Fibroblast of the aortic adventitia (primary cell): ENCODE measurements at places on chromosomes 3 and 15.

DNA sequence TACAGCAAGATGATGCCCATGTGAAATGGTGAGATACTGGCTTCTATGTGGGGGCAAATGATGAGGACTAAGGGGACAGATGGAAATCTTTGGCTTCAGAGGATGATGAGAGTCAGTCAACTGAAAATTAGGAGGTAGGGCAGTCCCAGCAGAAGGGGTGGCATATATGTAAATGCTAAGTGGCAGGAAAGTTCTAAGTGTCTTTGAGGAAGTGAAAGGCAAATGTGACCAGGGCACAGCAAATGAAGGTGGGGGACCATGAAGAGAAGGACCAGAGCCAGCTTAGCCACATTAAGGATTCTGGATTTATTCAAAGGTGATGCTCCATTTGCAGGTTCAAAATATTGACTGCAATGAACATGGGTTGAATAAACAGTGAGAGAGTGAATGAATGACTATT lies 29.2 kb upstream of the LIMD1 start:
- DNase-seq = no peak

GRCh38 chr15:29452881-29453731 lies 183.5 kb upstream of the NSMCE3 start:
- DNase-seq = no peak

GRCh38 chr3:171646357-171647133 lies 163.7 kb downstream of the PLD1 start:
- DNase-seq = peak; percentile 88

DNA sequence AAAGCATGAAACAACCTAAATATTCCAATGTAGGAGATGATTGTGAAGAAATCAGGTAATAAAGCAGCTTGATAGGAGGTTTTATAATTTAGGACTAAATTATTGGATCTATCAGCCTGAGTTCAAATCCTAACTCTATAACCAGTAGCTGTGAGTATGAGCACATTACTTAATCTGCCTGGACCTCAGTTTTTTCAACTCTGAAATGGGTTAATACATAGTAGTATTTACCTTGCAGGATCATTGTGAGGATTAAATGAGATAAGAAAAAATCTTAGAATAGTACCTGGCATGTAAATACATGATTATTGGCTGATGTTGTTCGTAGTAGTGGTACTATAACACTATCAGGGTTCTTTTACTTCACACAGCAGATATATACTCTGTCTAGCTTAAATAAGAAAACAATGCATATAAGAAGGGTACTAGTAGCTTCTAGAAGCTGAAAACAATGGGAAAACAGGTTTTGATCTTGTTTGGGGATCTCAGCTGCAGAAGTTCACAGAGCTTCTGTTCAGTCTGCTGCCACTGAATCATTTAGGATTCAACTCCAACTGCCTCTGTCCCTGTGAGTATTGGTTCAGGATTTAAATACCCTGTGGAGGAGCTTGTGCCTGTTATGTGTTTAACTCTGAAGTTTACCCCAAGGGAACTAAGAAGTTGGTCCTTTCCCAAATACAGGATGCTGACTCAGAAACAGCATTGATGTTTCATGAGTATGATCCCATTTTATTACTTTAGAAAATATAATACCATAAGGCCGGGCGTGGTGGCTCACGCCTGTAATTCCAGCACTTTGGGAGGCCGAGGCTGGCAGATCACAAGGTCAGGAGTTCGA lies 34.2 kb downstream of the KAT2B start:
- peak; percentile 71 for DNase-seq

DNA sequence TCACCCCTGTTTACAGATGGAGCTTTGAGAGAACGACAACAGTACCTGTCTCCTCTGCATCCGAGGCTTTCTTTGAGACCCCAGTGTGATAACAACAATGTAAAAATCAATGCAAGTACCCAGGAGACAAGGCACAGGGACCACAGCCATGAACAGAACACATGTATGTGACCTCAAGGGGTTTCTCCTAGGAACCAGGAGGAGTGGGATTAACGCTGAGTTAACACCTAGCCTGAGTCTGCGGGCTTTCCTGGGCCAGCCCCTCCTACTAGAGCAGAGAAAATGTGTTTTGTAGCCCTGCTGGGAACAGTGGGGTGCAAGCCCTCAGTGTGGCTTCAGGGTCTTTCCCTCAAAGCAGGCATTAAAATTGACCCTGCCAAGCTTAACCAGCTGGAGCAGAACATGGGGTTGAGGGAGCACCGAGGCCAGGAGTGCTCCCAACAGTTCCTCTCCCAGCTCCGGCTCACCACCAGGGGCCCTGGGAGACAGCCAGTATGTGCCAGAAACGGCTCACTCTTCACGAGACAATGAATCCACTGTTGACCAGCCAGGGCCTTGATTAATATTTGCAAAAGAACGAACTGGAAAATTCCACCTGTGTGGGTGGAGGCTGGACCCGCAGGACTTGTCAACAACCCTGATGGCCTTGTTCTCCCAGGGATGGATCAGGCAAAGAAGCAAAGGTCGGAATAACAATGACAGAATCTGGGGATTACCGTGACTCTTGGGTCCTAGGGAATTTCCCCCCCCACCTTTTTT lies 3.6 kb downstream of the CHDH start:
- DNase-seq = no peak

- no peak for DNase-seq
These were observed 1.3 kb downstream of the CAMK2N2 start for GRCh38 chr3:184259878-184260723.

GRCh38 chr3:174700736-174701135 lies 158.4 kb upstream of the NAALADL2 start:
- no peak for DNase-seq

DNA sequence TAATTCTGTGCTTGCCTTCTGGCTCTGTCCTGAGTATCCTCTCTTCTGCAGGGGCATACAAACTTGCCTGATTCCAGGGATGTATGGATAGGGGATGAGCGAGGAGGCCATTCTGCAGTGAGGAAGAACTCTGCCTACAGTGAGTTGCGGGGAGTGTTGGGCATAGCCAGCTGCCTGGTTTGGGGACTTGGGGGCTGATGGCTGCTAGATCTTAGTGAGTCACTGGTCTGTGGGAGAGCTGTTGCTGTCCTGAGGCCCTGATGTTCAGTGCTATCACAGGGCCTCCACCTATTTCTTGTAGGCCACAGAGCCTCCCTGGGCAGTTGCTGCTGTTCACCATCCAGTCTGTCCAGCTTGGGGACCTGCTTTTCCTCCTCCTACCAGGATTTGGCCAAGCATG lies 20.3 kb downstream of the CDAN1 start:
- no peak for DNase-seq

DNA sequence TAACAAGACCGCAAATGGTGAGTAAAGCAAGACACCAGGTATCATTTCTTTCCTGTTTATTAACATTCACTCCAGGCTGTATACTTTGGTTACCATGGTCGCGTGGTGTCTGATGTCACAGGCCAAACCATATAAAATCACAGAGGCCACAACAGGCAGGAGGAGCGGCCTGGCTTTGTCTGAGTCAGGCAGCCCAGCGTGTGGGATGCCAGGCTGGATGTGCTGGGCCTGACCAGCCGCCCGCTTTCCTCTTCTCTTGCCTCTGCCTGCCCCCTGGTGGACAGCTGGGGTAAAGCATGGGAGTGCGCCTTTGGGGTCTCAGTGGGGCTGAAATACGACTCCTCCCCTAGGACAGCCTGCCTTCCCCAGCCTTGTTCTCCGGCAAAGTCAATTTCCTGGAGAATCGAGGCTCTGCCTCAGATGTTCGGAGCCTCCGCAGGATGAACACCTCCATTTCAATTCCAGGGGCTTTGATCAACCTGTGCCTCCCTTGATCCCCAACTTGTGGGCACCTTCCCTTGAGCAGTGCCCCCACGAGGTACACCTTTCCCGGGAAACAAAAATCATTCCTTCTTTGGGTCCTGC lies 78.2 kb downstream of the CCNL1 start:
- peak; percentile 86 for DNase-seq

DNA sequence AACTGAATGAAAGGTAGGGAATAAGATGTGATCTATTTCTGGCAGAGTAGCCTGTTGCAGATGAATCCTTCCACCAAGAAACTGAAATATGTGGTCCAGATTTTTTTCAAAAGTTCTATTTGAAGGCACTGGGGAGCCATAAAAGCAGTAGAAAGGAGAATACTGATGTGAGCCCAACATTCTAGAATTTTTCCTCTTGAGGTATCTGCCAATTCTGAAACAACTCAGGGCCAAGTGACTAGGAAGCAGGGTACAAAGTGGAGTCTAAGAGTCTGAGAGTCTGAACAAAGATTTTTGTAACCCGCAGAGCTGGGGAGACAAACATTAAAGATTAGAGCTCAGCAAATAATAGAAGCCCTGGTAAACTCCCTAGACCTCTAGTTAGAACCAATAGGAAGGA lies 58.3 kb upstream of the SLCO3A1 start:
- DNase-seq = no peak

DNA sequence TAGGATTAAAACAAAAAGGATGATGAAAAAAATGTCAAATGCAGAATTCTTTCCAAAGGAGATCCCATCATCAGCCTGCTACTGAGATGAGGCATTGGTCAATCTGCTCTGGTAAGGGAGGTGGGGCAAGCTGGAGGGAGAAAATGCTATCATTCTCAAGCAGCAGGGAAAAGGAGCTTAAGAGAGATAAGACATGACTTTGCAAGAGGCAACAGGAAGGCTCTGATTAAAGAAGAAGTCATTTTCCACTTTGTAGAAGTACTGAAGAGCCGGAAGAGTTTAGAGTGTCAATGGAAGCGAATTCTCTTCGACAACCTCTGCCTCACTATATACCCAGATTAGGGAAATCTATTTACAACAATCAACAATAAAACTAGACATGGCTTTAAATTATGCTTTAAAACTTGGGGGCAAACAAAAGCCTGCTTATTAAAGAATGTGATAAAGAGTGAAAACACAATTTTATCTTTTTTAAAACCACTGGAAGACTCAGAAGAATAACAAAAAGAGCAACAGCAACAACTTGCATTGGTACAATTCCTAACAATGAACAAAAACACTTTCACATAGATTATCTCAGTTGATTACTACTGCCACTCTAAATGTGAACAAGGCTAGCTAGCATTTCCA lies 81.8 kb upstream of the NANOGP8 start:
- peak; percentile 14 for DNase-seq

DNA sequence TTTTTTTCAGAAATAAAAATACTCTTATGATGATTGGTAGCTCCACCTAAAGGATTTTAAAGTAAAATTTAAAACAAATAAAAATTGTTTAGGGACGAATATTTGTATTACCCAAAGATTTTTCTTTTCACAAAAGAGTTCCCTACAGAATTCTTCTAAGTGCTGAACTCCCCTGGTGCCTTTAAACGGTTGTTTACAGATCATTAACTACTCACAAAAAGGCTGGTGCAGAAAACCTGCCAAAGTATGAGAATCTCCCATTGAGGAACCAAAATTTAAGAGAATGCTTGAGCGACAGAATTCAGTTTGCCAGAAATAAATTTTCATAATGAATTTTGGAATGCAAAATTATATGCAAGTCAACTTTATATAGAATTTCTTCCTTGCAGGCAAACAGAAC lies 497.8 kb upstream of the NR2F2 start:
- no peak for DNase-seq

GRCh38 chr15:64521726-64522164 lies 61.4 kb downstream of the ZNF609 start:
- peak; percentile 88 for DNase-seq

DNA sequence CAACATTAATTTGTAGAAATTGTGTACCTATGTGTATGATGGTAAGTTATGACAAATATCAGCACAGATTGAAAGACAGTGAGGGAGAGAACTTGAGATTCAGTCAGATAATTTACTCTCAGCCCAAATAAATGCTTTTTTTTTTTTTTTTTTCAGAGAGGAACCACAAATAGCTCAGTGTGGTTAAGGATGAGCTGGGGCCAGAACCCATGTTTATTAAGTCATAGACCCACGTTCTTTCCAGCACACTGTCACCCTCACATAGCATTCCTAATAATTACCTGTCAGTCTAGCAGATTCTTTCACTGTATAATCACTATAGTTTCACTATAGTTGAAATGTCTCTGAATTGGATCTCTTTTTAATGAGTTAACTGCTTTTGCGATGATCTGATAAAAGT lies 246.1 kb downstream of the ZIC1 start:
- peak; percentile 34 for DNase-seq

DNA sequence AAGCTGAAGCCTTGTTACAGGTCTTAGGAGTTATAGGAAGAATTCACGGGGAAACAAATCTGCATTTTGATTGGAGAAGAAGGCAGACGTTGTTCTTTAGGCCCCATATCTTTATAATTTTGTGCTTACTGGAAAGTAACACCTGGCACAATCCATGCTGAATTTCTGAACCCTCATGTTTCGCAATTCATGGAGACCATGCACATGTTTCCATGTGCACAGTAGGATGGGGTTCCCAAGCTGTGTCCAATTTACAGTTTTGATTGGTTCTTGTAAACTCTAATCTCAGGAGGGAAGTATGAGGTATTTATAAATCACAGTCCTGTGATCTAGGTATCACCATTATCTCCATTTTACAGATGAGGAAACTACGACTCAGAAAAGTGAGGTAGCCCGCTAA lies 7.8 kb upstream of the SCAANT1 start:
- no peak for DNase-seq

DNA sequence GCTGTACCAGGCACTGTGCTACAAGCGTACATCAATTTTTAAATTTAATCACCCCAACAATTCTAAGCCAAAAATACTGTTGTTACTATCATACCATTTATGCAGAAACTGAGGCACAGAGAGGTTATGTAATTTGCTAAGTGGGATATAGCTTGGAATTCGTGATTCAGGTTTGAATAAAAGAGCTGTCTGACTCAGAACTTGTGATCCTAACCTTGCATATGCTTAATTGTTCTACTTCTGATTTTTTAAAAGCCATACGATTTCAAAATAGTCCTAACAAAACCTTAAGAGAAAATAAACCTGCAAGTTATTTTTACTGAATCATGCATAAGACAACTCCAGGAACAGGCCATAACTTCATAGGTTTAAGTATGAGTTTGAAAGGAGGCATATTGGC lies 498.0 kb upstream of the CFAP20DC start:
- no peak for DNase-seq

- DNase-seq = no peak
These were observed 71.4 kb upstream of the TLE3 start for GRCh38 chr15:70169147-70169546.

GRCh38 chr3:110929816-110930215 lies 141.8 kb upstream of the NECTIN3 start:
- DNase-seq = no peak

GRCh38 chr3:60189304-60189703 lies 1061.9 kb downstream of the FHIT start:
- DNase-seq = no peak

DNA sequence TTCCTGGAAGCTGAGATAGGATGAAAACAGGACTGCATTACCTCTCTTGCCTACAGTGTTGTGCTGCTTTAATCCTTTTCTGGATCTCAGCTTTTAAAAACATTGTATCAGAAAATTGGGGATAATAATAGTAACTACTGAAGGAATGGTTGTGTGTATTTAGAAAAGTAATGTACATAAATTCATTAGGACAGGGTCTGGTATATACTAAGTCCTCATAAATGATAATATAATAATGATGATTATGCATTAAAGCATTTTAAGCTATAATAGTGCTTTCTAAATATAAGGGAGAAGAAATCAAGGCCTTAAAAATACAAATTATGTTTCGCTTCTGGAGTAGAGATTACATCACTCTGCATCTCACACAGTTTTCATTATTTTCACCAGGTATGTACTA lies 530.1 kb downstream of the ZNF385D start:
- DNase-seq = no peak
